ENCODE measurements at places on chromosomes 6 and 20.

- DNase-seq: no peak
Measured at GRCh38 chr6:167696296-167696695, 130.4 kb upstream of the AFDN start.

DNA sequence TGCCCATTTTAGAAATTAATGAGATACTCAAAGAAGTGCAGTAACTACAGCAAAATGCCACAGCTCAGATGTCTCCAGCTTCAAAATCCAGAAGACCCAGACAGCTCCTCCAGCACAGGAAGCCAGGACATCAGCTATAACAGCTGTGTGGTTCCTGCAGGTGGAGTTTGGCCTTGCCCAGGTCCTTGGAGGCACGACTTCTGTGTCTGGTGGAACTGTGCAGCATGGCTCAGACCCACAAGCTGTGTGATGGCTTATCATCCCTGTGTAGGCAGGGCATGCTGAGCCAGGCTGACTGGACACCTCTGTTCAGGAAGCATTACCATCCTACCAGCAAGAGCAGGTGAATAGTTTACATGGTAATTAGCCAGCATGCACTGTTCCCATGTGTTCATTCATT is 26.5 kb upstream of the CD93 start:
- DNase-seq: no peak

- no peak for DNase-seq
Measured at GRCh38 chr6:91540902-91541301, 954.0 kb upstream of the MAP3K7 start.

DNA sequence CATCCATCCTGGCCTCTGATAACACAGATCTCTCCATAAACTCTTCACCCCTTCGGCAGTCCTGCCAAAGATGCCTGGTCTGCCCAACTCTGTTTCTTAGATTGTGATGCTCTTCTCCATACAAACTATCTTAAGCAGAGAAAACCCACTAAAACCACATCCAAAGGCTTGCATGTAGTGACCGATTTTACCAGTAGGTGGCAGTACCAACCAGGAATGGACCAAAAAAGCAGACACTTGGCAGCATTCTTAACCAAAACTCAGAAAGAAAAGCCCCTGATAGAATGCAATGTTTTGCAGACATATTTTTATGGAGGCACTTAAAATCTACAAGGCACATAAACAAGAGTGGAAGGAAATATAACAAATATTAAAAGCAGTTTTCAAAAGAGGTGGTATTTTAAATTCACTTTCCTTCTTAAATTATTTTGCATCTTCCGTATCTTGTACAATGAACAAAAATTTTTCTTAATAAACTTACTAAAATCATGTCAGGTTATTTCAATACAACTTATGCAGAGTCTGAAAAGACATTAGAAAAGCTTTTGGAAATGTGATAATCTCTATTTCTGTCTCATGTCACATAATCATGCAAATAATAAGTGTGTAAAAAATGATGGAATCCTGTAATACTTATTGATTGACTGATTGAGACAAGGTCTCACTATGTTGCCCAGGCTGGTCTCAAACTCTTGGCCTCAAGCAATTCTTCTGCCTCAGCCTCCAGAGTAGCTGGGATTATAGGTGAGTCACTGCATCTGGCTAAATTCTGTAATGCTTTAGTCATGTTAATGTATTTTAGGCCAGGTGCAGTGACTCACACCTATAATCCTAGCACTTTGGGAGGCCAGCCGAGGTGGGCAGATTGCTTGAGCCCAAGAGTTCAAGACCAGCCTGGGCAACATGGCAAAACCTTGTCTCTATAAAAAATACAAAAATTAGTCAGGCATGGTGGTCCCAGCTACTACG is 29.4 kb downstream of the LRP11 start:
- DNase-seq: peak; percentile 65

DNA sequence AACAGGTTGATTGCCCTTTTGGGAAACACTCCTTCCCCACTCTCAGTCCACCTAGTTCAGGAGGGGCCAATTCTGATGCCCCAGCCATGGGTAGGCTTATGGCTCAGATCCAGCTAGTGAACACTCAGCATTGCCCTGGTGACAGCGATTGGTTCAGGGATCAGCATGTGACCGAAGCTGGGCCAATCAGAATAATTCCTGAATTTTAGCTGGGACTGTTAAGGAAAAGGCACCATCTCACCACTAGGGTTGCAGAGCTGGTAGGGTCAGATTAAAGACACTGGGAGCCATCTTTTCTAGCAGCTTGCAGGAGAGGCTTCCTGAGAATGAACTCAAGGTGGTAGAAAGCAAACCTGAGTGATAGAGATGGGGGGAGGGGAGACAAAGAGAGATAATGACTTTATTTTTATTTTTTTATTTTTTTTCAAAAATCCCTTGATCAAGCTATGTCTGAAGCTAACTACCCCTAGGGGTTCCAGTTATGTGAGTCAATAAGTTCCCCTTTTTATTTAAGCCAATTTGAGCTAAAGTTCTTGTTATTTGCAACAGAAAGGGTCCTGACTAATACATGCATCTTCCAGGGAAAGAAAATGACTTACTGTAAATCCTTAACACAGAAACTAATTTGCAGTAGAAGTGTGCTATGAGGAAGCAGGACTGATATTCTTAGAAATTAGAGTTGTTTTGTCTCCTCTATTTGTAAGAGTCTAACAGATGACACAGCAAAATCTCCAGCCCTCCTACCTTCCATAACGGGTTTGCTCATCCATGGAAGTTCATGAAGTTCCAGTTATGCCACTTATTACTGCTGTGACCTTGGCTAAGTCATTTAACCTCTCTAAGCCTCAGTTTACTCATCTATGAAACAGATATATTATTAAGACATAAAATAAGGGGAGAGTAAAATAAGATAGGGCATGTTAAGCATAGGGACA is 44.7 kb downstream of the EYA2 start:
- no peak for DNase-seq

DNA sequence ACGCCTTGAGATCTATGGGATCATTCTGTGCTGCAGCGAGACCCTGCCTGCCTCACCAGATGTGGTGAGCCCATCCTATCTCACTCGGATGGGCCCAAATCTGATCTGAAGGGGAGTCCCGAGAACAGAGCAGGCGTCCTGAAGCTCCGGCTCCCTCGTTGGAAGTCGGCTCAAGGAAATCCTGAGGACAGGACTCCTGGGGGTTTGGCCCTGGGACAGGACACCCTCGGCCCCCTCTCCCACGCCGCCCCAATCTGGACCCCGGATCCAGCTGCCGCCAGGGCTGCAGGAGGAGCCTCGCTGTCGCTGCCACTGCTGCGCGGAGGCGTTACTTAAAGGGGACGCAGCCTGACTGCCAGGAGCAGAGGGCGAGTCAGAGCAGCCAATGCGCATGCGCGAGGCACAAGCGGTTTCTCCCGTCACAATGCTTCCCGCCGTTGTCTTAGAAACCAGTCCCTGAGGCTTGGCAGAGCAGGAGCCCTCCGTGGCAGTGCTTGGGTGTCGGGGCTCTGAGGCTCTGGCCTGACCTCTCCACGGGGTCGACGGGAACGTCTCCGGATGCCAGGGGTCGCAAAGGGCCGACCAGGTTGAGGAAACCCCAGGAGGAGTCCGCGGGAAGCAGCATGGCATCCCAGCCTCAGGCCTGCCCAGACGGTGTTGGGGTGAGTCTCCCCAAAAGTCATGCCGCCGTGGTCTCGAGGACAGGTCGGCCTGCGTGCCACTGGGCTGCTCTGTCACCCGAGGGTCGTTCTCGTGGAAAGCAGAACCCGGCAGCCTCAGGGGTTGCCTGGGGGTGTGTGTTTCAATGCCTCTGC is 1567.8 kb upstream of the DEFB115 start:
- DNase-seq: peak; percentile 1

GRCh38 chr6:50952092-50952907 is 133.6 kb downstream of the TFAP2B start:
- DNase-seq: peak; percentile 1

GRCh38 chr6:31870385-31870921 is 7.8 kb upstream of the NEU1 start:
- DNase-seq: no peak

GRCh38 chr6:67639161-67639560 is 995.9 kb upstream of the ADGRB3 start:
- DNase-seq: no peak

DNA sequence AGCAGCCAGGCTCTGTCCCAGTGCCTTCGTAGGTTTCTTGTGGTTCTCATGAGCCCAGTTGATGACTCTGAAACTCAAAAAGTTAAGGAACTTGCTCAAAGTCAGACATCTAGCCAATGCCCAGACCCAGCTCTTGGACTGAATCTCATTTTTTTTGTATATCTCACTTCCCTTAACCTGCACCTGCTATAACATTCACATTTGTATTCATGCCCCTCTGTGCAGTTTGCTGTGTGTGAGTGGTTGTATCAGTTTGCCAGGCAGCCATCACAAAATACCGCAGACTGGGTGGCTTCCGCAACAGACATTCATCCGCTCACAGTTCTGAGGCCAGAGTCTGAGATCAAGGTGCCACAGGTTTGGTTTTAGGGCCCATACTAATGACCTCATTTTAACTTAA is 49.9 kb downstream of the IPCEF1 start:
- no peak for DNase-seq

- DNase-seq: no peak
Measured at GRCh38 chr20:2224368-2224639, 71.5 kb upstream of the TGM3 start.

GRCh38 chr20:44219791-44220190 is 9.2 kb upstream of the OSER1 start:
- no peak for DNase-seq

DNA sequence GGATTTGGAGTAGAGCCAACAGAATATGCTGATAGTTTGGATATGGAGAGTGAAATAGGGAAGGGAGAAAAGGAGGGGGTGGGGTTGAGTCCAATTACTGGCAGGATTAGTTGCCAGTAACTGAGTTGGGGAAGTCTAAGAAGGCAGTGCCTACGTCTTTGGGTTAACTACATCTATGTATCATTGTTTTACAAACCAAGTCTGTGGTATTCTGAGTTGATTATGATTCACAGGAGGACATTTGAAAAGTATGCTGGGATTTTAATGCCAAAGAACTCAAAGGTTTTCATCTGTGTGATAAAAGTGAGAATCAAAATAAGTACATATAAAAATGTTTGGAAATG is 14.7 kb downstream of the DSE start:
- peak; percentile 70 for DNase-seq

- DNase-seq: no peak
Measured at GRCh38 chr20:1817577-1818211, 77.5 kb upstream of the SIRPA start.

DNA sequence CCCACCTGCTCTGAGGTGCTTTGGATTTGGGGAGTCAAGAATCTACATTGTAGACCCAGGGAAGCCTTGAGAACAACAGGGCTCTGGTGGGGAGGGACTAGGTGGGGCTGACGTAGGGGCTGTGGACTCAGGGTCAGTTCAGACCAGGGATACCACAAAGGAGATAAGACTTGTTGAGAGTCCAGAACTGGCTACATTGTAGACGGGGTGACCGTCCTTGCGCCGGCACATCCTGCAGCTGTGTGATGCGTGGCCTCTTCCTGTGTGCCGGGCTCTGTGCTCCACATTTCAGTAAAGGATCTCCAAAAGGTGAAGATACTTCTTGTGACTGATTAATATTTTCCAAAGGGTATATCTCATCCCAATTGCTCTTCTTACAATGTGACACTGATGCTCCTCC is 9.8 kb upstream of the TLDC2 start:
- DNase-seq: no peak

DNA sequence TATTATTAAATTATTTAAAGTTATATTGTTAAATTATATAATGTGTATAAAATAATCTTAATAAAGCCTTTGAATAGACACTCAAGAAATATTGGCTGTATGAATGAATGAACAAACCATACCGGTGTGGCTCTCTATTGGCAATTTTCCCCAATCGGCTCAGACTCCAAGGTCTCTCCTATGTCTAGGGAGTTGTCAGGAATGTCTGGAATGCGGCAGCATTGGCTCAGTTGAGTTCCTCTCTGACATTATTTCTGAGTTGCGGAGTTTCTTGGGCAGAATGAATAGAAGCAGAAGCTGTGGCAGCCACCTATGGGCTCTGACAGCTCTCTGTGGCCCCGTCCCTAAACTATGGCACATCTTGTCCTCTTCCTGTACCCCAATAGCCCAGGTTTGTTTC is 111.0 kb downstream of the SOBP start:
- DNase-seq: peak; percentile 88

- DNase-seq: no peak
Measured at GRCh38 chr6:35043381-35044130, 97.6 kb downstream of the TCP11 start.

- peak; percentile 44 for DNase-seq
Measured at GRCh38 chr6:36679043-36679833, 724 bp downstream of the CDKN1A start.

GRCh38 chr6:340186-340955 is 48.1 kb downstream of the DUSP22 start:
- no peak for DNase-seq

GRCh38 chr6:122800906-122801305 is 11.8 kb downstream of the SMPDL3A start:
- DNase-seq: no peak

DNA sequence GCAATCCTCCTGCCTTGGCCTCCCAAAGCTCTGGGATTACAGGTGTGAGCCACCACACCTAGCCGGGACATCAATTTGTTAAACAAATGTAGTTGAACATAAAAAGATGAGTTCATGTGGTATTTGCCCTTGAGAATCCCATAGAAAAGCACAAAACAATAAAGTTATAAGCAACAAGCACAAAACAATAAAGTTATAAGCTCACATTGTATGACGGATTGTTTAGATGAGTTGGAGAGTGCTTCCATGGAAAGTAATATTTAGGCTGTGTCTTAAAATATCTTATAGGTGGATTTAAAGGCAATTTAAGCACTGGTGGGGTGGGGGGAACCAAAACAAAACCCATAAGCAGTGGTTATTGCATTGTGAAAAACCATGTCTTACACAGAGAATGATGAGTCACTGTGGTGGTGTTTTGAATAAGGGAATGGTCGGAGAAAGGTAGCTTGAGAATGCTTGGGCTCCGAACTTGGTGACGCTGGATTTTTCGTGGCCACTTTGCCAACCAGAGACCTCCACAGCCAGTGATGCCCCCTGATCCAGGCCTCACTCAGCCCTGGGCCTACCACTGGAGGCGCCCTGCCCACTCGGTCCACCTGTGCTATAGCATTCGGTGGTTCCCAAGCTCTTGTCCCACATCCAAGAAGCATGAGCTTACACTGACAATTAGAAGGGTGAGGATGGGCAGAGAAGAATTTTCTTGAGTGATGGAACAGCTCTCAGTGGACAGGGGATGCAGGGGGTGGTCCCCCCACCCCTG is 256.0 kb downstream of the CDKAL1 start:
- DNase-seq: no peak

GRCh38 chr6:157226026-157226625 is 97.2 kb downstream of the TMEM242 start:
- DNase-seq: peak; percentile 83

DNA sequence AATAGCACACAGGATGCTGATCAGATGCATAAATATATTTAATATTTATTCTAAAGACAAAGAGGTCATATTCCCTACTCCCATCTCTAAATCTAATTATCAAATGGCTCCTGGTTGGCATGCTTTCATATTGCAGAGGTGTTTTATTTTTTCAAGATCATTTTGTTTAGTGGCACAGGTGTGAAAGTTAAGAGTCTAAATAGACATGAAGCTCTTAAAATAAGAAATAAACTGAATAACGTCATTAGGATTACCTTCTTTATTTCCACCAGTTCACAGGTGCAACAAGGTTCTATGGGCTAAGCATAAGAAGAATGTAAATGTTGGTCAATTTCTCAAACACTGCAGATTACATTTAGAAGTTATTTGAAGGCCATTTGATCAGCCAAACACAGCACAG is 7.1 kb upstream of the CYP24A1 start:
- no peak for DNase-seq

GRCh38 chr6:82370788-82371187 is 7.2 kb downstream of the TPBG start:
- DNase-seq: no peak

Data from fibroblast of skin of abdomen (primary cell).